ENCODE measurements at places on chromosomes 16 and 17. TPM values are rescaled to one million over a fixed set of nuclear protein-coding genes. Genes with fewer than 3 reads are reported as not detected.

DNA sequence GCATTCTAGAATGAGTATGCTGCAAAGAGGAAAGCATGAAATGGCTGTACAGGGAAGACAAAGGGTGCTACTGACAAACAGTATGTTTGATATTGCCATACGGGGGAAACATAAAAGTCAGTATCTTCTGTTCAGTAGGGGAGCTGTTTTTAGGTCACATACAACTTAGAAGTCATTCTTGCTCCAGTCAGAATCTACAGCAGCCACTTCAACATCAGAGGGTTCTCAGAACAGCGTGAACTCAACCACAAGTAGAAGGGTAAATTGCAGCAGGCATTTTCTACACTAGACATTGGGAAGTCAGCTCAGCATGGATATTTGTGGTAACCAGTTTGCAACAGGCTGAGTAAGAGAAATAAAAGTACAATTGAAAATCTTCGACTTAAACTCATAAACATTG is 1241.8 kb upstream of the GOT2 start:
- no peak for DNase-seq

Gene CANT1
- 32.8 TPM for total RNA-seq

- DNase-seq: no peak
These were observed 37.6 kb downstream of the HS3ST4 start for GRCh38 chr16:25729188-25729915.

- DNase-seq: peak; percentile 64
These were observed 1.2 kb downstream of the STAT3 start for GRCh38 chr17:42386777-42387657.

- no peak for DNase-seq
These were observed 12.5 kb downstream of the C16orf90 start for GRCh38 chr16:3482659-3483241.

GRCh38 chr16:77581706-77582105 is 140.6 kb upstream of the NUDT7 start:
- DNase-seq: no peak

GRCh38 chr17:57391857-57392471 is 135.6 kb downstream of the MSI2 start:
- DNase-seq: no peak

DNA sequence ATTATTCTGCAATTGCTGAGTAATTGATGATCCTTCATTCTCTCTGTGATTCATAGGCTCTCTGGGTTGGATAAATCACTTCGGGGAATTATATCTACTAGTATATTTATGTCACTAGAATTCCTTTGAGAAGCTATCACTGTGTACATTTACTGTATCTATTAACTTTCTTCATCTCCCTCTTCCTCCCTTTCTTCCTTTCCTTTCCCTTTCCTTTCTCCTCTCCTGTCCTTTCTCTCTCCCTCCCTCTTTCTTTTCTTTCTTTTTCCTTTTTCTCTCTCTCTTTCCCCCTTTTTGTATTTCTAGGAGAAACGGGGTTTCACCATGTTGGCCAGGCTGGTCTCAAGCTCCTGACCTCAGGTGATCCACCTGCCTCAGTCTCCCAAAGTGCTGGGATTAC is 711.8 kb downstream of the WWOX start:
- DNase-seq: no peak

GRCh38 chr16:56198755-56199114 is 7.4 kb downstream of the GNAO1 start:
- DNase-seq: no peak

GRCh38 chr17:31431852-31432658 is 40.6 kb downstream of the RAB11FIP4 start:
- no peak for DNase-seq

Gene PHF23
- 57.9 TPM for total RNA-seq

- DNase-seq: no peak
These were observed 4.4 kb upstream of the BCL6B start for GRCh38 chr17:7018331-7018964.

GRCh38 chr17:51580869-51581268 is 320.5 kb downstream of the UTP18 start:
- DNase-seq: no peak

- DNase-seq: no peak
These were observed 44.9 kb upstream of the DOC2B start for GRCh38 chr17:226108-227077.

GRCh38 chr17:42287305-42287976 is 857 bp upstream of the STAT5A start:
- DNase-seq: no peak

GRCh38 chr16:21239646-21240045 is 6.1 kb downstream of the ANKS4B start:
- no peak for DNase-seq

- DNase-seq: no peak
These were observed 457.4 kb downstream of the SLC39A11 start for GRCh38 chr17:72635034-72635635.

DNA sequence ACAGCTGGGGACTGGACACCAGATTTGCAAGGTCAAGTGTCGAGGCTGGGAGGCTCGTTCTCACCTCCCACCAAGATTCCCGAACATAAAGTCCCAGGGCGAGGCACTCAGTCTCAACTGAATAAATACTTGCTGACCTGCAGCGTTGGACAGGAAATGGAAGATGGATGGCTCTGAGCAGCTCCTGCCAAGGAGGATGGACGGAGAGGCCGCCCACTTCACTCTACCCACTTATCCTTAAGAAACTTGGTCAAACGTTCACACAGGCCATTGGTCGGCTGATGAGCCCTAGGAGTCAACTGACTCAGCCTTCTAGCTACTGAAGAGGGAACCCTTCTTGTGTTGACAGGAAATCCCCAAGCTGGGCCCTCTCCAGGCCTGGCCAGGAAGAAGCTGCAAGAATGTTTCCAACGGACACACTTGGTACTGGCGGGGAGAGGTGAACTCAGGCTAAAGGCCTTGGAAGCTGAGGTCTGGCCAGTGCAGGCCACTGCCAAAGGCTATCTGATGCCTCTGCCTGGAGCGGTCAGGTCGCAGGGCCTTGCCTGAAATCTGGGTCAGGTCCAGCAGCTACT is 50.0 kb downstream of the VAC14 start:
- no peak for DNase-seq

DNA sequence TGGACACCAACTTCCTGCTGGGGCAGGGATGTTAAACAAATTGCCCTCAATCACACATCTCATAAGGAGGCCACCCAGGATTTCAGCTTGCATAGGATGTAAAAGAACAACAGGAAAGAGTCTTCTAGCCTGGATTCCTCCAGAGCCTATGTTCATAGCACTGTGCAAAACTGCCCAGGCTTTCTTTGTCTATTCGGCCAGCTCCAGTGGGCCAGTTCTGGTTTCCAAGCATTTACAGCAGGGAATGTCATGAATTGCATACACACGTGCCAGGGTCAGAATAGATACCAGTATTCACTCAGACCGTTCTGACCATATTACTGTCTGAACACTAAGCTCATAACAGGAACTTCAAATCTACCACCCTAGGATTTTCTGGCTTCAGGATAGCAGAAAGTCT is 273.2 kb downstream of the CDH8 start:
- no peak for DNase-seq

- no peak for DNase-seq
These were observed 35.8 kb downstream of the CPD start for GRCh38 chr17:30414486-30414885.

DNA sequence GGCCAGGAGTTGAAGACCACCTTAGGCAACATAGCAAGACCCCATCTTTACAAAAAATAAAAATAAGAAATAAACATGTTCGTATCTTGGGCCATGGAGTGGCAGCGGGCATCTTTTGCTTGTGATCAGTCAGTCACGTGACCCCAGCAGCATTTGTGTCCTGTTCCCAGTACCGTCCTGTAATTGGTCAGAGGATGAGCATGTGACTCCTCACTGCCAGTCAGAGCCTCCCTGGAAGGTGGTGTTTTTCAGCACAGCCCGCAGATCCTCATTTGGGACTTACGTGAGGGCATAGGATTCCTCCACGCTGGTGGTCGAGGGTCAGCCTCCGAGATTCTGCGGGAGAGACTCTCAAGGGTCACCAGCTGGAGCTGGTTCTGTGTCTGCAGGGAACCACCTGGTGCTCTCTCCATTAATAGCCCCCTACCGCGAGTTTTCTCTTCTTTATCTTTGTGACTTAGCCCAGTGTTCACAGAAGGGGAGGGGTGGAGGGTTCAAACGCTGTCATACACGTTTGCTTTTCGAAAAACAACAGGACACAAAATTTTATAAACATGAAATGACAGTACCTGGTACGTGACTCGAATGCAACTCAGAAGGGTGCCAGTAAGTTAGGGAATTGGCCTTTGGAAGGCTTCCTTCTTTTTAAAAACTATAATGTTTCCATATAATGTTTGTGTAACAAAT is 17.2 kb downstream of the MRC2 start:
- no peak for DNase-seq
